ENCODE measurements at places on chromosomes 6 and 20.

DNA sequence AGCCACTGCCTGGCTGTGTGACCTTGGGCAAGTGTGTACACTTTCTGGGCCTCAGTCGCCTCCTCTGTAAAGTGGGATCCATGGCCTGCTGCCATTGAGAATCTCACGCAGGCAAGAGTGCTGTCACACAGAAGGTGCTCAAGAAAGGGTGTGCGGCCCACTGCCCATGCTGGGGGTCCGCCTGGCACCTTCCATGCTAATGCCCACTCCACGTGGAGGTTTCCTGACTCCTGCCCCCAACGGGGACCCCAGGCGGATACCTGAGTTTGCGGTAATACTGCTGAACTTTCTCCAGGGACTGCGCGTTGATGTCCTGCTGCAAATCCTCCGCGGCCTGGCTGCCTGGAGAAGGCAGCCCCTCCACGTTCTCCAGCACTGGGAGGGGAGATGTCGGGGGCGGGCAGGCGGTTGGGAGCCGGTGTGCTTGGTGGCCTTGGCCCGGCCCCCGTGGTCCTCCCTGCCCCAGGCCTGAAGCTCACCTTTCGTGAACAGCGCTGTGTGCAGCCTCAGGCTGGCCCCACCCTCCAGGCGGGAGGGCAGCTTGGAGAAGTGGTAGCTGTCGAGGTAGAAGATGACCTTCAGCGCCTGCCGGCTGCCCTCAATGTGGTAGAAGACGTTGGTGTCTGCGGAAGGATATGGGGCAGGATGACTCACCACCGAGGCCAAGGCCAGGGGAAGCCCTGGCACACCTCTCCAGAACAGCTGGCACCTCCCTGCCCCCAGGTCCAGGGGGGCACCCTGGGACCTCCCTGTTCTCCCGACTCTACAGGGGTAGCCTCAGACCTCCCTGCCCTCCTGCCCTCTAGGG lies 195.6 kb downstream of the PREX1 start:
- no peak for DNase-seq

GRCh38 chr6:111576291-111576690 lies 29.4 kb downstream of the TRAF3IP2 start:
- DNase-seq = no peak

DNA sequence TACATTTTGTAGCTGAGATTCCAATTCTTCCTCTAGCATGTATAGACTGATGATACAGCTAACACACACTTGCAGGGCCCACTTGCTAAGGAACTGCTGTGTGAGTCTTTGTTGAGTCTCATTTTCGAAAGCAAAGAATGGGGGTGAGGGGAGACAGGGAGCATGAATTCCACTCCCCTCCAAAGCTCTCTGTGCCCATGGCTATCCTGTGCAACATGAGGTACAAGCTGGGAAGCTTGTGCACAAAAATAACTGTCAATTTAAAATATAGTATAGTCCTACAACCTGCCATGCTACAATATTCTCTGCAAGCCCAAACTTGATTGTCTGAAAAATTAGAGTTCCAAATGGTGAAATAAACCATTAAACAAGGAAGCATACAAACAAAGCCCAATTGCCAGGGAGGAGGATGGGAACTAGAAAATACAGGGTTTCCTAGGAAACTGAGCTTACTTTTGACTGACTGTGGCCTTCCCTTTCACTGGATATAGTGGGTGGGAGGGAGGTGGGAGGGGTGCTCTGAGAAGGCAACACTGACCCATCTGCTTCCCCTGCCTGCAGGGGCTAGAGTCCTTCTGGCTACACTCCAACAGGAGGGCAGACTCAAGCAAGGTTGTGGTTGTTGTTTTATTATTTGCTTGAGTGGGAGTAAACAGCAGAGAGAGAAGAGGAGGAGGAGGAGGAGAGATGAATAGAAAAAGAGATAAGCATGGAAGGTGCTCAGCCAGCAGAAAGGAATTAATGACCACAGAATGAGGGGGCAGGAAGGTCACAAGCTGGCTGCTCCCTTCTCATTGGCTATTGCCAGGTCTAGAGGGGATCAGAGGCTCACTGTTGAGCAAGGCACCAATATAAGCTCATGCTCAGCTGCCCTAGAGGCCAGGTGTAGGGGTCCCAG lies 84.6 kb downstream of the FYN start:
- DNase-seq = no peak

- DNase-seq = no peak
Observed at GRCh38 chr6:56713254-56713672, 70.6 kb upstream of the DST start.

DNA sequence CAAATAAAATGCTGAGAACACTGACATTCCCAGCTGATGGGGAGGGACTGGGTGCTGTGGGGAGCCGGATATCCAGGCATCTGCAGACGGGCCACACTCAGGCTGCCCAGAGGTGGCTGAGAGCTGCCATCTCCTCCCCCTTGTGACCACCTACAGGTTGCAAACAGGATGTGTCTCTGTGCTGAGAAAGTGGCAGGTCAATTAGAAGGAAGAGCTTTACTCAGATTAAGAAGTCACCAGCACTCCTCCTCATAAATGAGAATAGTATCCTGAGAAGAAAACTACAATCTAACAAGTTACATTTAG lies 63.0 kb downstream of the HUS1B start:
- DNase-seq = no peak

- DNase-seq = no peak
Observed at GRCh38 chr6:139764498-139764986, 390.1 kb upstream of the CITED2 start.

GRCh38 chr6:130749402-130749801 lies 77.8 kb upstream of the SMLR1 start:
- no peak for DNase-seq

DNA sequence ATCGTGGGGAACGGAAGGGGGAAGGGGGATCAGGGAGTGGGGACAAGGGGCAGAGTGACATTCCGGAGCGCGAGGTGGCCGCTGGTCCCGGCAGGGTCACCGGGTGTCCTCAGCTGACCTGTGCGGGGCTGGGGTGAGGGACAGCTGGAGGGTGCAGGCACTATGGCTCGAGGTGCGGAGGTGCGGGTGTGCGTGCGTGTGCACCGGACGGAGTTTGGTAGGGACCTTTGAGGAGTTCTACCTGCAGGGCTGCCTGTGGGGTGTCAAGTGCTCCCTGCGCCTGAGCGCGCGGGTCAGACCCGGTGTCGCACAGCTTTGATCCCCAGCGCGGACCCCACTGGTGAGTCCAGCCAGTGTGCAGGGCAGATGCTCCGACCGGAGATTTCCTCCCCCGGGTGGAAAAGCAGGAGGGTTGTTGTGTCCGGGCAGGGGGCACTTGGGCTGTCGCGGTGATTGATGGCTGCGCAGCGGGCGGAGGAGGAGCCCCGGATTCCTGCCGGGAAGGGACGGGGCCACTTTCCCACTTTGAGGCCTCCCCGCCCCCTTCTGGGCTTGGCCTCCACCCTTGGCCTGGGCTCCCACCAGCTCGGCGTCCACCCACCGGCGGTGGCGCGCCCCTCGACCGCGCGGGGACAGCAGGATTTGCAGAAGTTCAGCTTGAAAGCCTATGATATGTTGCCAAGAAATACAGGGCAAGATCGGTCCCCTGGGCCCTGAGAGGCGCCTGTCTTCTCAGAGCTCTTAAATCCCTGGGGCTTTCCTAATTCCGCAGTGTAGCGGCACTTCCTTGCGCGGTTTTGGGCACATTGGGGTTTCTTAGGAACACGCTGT lies 658 bp downstream of the RIN2 start:
- DNase-seq = no peak

GRCh38 chr20:53625311-53626129 lies 31.9 kb upstream of the ZNF217 start:
- no peak for DNase-seq

- no peak for DNase-seq
Observed at GRCh38 chr6:8507286-8507685, 71.9 kb upstream of the SLC35B3 start.

- no peak for DNase-seq
Observed at GRCh38 chr20:63175038-63175895, 40.7 kb downstream of the YTHDF1 start.

DNA sequence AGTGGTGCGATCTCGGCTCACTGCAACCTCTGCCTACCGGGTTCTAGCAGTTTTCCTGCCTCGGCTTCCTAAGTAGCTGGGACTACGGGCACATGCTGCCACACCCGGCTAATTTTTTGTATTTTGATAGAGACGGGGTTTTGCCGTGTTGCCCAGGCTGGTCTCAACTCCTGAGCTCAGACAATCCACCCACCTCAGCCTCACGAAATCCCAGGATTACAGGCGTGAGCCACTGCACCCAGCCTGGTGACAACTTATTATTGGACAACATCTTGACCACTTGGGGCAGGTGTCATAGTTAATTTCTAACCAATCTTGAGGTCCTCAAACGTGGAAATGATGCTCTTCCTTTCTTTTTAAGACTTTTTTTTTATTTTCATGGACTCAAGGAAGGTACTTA lies 303.6 kb downstream of the CLIC5 start:
- no peak for DNase-seq

DNA sequence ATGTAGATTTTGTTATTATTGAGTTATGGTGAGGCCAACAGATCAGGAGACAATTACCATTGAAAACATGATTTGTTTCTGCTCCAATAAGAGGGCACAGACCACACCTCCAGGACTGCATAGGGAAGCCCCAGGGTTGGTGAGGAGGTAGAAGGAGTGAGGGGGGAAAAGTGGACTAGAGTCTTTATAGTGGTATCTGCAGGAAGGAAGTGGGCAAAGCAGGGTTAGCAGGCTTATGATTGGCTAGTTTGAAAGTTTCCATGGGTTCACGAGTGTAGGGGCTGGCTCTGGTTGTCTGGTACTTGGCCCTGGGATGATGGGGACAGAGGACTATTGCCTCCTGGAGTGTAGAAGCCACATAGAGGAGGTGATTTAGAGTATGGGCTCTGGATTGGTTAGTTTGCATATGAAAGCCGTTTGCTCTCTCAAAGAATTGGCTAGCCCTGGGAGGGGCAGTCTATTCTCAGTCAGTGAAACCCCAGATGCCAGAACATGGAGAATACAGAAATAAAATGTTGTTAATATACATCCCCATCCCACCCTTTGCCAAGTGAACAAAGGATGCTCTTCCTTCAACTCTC lies 156.6 kb downstream of the KLHL32 start:
- no peak for DNase-seq

GRCh38 chr6:14927398-14927797 lies 318.5 kb upstream of the JARID2 start:
- DNase-seq = no peak

GRCh38 chr20:3093861-3094361 lies 9.4 kb upstream of the AVP start:
- no peak for DNase-seq

- DNase-seq = no peak
Observed at GRCh38 chr6:159700970-159701369, 7.9 kb upstream of the SOD2 start.

- no peak for DNase-seq
Observed at GRCh38 chr6:25746968-25747367, 7.6 kb upstream of the SLC17A4 start.

- DNase-seq = no peak
Observed at GRCh38 chr6:49269190-49269589, 193.9 kb downstream of the MMUT start.

GRCh38 chr6:158472447-158472846 lies 87.4 kb upstream of the TMEM181 start:
- no peak for DNase-seq

DNA sequence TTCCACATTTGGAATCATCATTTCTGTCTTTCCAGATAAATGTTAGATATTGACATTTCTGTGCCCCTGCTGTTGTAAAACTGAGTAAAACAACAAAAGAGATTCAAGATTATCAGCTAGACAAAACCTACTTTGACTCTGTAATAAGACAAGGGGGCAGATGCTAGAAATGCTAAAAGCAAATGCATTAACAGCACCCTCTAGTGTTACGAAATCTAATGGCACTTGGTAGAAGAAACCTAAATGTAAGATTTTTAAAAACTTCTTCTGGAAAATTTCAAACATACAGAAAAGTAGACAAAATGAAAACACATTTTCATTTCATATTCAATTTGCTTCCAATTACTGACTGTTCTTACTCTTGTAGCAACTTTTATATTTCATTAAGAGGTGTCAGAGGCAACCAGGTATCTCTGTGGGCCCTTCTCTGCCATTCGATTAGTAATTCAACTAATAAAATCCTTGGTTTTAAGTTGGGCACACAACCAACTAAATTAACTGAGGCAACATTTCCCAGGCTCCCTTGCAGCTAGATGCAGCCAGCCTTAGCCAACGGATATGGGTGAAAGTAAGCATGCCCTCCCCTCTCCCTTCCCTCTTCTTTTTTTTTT lies 45.0 kb downstream of the SLC23A2 start:
- no peak for DNase-seq

- no peak for DNase-seq
Observed at GRCh38 chr20:62134735-62135231, 8.4 kb downstream of the PSMA7 start.

- no peak for DNase-seq
Observed at GRCh38 chr6:53786832-53787231, 8.0 kb upstream of the LRRC1 start.

DNA sequence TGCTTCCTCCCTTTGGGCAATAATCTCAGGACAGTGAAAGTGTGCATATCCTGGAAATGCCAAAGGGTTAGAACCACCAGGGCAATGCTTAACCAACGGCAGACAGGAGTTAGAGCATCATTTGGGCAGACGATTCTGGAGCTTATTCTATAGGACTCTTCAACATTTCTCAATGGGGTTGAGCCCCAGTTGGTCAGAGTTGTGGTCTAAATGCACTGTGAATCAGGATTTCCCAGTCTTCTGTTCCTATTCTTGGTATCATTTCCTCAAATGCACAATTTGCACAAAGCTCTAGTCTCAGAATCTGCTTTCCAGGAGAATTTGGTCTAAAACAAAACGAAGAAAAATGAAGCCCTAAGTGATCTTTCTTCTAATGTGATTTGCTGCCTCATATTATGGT lies 389.6 kb upstream of the JAG1 start:
- DNase-seq = no peak

DNA sequence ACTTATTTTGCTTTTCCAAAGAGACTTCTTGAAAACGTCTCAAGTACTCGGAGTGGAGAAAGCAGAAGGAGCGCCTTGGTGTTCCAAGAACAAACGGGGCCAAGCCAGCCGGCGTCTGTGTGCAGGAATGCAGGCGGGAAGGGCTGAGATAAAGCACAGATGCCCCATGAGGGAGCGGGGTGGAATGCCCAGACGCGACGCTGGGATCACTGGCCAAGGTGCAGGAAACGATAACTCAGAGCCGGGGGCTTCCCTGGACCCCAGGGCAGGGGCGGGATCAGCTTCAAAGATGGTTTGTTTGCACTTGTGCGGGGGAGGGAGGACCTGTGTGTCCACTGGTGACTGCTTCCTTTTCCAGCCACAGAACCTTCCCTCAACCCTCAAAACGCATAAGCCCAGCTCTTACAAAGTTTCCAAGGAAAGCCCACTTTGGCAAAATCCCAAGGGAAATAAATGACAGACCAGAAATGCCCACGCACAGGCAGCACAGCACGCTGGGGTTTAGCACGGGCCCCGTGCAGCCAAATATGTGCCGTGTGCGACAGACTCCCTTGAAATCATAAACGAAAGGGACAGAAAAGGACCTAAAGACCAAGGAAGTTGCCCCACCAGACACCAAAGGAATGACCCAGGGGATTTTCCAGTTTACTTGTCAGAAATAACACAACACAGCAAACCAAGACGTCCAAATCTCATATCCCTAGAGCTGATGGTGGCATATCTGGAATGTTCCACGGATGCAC lies 113.9 kb downstream of the NFATC2 start:
- no peak for DNase-seq

GRCh38 chr6:152566103-152566875 lies 70.9 kb downstream of the SYNE1 start:
- no peak for DNase-seq
